ENCODE measurements at places on chromosomes 2 and 18. TPM values are rescaled to one million over a fixed set of nuclear protein-coding genes. Genes with fewer than 3 reads are reported as not detected.
A peak's percentile ranks its signal among the peaks of the same experiment; 100 is the strongest.

ALLC gene
- total RNA-seq: not detected

MYOM1 gene
- 1.1 TPM for total RNA-seq

MEP1B gene
- total RNA-seq: not detected

FSIP2 gene
- total RNA-seq: 0.48 TPM

- no peak for DNase-seq
Observed at GRCh38 chr18:1150344-1150743, 245.7 kb downstream of the ADCYAP1 start.

NRP2 gene
- total RNA-seq: 1.2 TPM

- no peak for DNase-seq
Observed at GRCh38 chr2:38600242-38600891, 2.4 kb downstream of the HNRNPLL start.

- no peak for DNase-seq
Observed at GRCh38 chr2:240993446-240994170, 4.8 kb upstream of the SNED1 start.

- DNase-seq: no peak
Observed at GRCh38 chr2:148948868-148949267, 73.8 kb downstream of the KIF5C start.

GNLY gene
- not detected for total RNA-seq

APOB gene
- total RNA-seq: 1.1 TPM

GRCh38 chr2:71361631-71362030 is 30.0 kb downstream of the ZNF638 start:
- DNase-seq: peak; percentile 41

POTEJ gene
- total RNA-seq: not detected

- no peak for DNase-seq
Observed at GRCh38 chr18:59546188-59546587, 151.0 kb downstream of the CCBE1 start.

Measured in GM12878 (cell line).